ENCODE measurements at places on chromosomes 1 and 21.
A peak's percentile ranks its signal among the peaks of the same experiment; 100 is the strongest.

DNA sequence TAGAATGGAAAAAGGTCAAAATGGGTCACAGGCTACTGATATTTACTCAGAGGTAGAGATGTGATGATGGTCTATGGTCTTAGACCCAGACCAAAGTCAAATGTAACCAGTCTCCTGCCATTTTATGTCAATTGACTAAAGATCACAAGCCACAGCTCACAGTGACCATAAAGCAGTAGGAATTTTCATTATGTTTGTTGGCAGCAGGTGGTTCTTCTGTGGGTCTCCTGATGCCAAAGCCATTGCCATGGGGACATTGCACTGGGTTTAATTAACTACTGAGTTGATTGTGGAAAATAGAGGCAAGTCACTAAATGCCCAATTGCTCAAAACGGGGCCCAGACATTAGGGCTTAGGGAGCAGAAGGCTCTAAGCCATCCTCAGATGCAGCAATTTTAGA lies at the start of gene OR10K2:
Gene OR10K2 (minus strand): TSS at position 101 of the 400 bp plus-strand sequence. CDS start 5,371 bp downstream, outside the sequence.
- DNase-seq: no peak

- peak; percentile 58 for DNase-seq
Measured at GRCh38 chr1:183472488-183473216, at the start of gene SMG7. SMG7 (plus strand) TSS chr1:183472499; CDS start chr1:183472621, 122 bp downstream.

DNA sequence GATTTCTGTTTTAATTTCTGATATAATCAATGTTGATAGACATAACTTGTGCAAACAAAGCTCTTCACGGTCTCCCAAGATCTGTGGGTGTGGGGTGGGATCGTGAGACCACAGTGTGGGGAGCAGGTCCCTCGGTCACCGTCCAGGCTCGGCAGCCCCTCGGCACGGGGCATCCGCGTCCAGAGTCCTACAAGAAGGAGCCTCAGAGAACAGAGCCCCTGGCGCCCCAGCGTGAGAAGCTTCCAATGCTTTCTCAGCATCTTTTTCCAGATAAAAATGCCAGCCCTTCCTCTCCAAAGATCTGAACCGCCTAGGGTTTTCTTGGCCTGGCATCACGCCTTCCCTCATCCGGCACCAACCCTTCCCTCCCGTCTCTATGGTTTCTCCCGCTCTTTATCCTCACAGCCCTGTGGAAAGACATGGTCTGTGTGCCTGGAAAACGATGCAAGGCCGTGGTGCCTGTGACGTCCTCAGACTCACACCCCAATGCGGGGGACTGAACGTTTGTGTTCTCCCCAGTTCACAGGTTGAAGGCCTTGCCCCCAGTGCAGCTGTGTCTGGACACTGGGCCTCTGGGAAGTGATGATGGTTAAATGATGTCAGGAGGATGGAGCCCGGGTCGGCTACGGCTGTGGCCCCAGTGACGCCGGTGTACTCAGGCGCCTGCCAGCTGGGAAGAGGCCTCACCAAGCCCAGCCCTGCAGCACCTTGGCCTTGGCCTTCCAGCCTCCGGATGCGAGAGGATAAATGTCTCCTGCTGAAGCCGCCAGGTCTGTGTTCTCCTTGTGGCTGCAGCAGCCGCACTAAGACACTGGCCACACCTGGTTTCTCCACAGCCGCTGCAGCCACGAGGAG lies 45.9 kb upstream of the COL6A2 start:
- no peak for DNase-seq

DNA sequence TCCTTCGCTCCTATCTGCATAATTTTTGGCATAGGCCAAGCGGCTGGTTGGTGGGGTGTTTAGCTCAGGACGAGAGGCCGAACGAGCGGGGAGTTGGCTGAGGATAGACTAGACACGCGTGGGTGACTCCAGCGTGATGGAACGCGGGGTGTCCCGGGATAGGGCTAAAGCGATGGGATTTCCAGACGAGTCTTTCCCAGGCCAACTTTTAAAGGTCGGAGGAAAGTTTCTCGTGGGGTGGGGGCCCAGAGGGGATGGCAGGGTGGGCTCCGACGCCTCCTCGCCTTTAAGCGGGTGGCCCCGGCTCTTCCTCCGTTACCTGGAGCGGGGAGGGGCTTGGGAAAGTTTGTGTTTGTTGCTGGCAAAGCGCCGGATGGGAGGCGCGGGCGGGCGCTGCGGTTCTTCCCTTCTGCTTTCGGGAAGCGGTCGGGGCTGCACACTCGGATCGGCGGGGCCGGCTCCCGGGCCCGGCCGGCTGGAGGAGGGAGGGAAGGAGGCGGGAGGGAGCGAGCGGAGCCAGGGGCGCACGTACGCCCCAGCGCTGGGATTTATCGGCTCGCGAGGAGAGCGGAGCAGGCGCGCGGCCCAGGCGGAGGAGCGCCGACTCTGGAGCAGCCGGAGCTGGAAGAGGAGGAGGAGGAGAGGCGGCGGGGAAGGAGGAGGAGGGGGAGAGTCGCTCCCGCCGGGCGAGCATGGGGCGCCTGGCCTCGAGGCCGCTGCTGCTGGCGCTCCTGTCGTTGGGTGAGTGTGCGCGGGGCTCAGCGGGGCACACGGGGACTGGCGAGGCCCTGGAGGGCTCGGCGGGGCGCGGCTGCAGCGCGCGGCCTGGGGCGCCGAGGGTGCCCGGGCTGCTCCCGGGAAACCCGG lies at the start of gene PTGFRN:
Gene PTGFRN (plus strand): TSS at position 405 of the 867 bp plus-strand sequence. CDS start 288 bp downstream, at position 693.
- peak; percentile 86 for DNase-seq

DNA sequence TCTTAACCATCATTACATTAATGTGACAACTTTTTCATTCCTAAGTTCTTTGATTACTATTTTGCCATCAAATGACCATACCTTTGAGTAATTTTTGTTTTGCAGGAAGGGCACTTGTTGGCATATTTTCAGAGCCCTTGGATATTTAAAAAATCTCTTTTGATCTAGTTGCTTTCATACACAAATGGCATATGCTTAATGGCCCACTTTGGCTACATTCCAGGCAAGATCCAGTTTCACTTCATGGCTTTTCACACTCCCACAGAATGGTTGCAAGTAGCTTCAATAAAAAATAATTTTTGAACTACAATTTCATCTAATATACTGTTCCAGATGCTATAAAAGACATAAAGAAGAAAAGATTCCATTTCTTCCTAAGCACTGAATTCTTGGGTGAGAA lies 18.1 kb downstream of the ADAM30 start:
- DNase-seq: no peak

DNA sequence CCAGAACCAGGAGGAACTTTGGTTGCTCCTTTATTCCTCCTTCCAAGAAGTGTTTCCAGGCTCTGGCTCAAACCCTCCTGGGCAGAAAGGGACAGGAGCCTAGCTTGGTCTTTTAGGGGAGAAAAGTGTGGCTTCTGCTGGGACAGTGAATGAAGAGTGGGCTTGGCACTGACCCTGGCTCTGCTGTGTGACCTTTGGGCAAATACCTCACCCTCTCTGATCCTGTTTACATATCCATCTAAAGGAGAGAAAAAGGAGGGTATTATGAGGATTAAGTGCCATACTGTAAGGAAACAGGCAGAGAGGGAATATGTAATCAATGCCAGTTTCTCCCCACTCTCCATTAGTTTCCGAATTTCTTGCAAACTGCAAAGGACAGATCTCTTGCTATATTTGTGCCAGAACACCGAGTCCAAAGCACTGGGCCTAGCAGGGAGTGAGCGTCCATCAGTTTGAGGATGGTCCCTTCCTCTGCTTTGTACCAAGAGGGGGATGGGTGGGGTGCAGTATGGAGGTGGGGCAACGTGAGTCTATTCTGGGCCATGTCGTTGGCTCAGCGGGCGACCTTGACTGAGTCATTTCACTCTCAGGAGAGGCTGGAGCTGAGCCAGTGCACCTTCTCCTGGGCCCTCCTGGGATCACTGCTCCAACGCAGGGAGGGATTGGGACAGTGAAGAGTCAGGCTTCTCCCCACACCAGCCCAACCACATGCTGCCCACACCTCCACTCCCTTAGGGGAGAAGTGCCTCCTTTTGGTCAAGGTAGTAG lies 38.4 kb downstream of the IGSF21 start:
- no peak for DNase-seq

DNA sequence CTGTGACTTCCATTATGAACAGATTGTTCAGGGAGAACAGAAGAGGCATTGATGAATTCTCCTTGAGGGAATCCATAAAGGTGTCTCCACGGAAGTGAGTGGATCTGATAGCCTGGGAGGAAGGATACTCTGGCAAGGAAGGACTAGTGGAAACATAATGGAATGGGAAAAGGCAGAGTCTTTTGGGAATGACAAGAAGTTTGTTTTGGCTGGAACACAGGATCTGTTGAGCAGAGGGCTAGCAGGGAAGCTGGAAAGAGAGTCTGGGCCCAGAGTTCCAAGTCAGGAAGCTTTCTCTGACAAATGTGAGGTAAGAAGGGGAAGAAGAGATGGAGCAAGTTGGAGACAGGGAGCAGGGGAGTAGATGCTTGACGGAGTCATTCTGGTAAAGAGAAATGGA lies 8.1 kb downstream of the ADAMTS5 start:
- no peak for DNase-seq

Measured in GM03348 (cell line).